ENCODE measurements at places on chromosomes 4 and X. TPM values are rescaled to one million over a fixed set of nuclear protein-coding genes. Genes with fewer than 3 reads are reported as not detected.

Gene VSIG1
- 0.20 TPM for total RNA-seq

Gene ANKRD50
- total RNA-seq = 59.8 TPM

Gene ZNF81
- total RNA-seq = 8.4 TPM

Gene CT45A10
- not detected for total RNA-seq

Gene SHROOM4
- total RNA-seq = 4.3 TPM

Gene F11
- total RNA-seq = not detected

Gene FBXO8
- total RNA-seq = 26.0 TPM

Gene IL13RA1
- 68.8 TPM for total RNA-seq

Gene MAP3K15
- 0.13 TPM for total RNA-seq

Gene FGF13
- total RNA-seq = 0.13 TPM

Gene MAGEA2B
- not detected for total RNA-seq

Gene KANTR
- total RNA-seq = 13.7 TPM

Gene SMIM10L2A
- 0.79 TPM for total RNA-seq

Gene MAGEC3
- total RNA-seq = not detected

Gene SYTL4
- total RNA-seq = 4.1 TPM

Gene EGF
- total RNA-seq = 1.0 TPM

Gene ZNF41
- total RNA-seq = 6.5 TPM

Gene SCRG1
- total RNA-seq = 3.6 TPM
